ENCODE measurements at places on chromosomes 11 and 22.

GRCh38 chr11:31582697-31583096, 73.1 kb downstream of the ELP4 start:
- no peak for DNase-seq

GRCh38 chr11:15636521-15637089, 521.9 kb downstream of the INSC start:
- DNase-seq: no peak

DNA sequence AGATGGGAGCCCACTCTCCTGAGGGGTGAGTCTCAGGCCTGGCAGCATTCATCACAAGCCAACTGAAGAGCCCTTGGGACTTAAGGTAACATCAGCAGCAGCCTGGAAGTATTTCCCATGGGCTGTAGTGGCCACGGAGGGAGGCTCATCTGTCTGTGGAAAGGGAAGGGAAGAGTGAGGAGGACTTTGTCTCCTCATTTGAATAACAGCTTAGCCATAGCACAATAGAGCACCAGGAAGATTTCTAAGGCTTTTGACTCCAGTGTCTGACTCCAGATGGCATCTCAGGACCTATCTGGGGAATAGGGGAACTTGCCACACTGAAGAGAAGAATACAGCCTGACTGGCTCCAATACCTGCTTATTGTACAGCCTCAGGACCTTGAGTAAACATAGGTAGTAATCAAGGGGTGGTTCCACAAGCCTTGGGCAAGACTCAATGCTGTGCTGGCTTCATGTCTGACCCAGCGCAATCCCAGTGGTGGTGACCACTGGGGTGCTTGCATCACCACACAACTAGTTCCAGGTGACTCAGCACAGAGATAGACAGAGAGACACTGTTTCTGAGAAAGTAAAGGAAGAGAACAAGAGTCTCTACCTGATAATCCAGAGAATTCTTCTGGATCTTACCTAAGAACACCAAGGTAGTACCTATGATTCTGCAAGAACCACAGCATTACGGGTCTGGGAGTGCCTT, 510.5 kb upstream of the CCDC179 start:
- DNase-seq: no peak

- no peak for DNase-seq
Measured at GRCh38 chr22:29756341-29756740, 10.5 kb downstream of the ZMAT5 start.

DNA sequence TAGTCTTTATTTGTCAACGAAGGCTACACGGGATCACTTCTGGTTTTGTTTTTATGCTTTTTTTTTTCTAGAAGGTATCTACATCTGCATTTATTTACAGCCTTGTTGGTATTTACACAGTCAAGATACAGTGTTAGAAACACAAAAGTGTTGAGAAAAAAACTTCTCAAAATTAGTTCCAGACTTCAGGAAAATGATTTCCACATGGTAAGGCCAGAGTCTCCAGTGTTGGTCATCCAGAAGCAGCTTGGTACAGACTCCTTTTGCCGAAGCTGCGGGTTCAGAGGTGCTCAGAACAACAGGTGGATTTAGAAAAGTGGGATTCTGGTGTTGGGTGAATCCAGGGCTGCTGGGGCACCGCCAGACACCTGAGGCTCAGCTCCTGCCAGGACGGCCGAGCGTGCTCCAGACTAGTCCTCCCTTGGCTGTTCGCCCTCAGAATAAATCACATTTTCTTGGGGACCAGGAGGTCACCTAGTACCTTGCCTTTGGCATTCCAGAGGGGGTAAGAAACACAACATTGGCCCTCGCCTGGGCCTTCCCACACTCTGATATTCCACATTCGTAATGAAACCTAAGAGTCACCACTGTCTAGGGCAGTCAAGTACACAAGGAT, 78.7 kb upstream of the NARS2 start:
- no peak for DNase-seq

- DNase-seq: no peak
Measured at GRCh38 chr22:20811171-20811570, 37.3 kb downstream of the SERPIND1 start.

- DNase-seq: no peak
Measured at GRCh38 chr11:8016440-8016839, 29.3 kb downstream of the EIF3F start.

DNA sequence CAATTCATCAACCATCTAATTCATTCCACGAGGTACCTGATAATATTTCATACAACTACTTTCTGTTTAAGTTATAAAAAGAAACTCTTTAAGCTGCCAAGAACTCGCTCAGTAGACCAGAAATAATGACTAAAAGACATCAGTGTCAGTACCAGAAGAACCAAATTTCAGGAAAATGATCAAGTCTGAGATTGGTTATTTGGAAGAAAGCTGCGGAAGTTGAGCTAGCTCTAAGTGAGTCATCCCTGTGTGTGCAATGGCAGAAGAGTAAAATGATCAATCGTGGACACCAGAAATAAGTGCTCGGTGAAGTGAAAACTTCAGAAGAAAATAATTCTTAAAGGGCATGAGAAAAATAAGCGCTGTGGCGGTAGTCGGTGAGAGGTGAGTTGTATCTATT, 933.2 kb upstream of the CHORDC1 start:
- DNase-seq: no peak

DNA sequence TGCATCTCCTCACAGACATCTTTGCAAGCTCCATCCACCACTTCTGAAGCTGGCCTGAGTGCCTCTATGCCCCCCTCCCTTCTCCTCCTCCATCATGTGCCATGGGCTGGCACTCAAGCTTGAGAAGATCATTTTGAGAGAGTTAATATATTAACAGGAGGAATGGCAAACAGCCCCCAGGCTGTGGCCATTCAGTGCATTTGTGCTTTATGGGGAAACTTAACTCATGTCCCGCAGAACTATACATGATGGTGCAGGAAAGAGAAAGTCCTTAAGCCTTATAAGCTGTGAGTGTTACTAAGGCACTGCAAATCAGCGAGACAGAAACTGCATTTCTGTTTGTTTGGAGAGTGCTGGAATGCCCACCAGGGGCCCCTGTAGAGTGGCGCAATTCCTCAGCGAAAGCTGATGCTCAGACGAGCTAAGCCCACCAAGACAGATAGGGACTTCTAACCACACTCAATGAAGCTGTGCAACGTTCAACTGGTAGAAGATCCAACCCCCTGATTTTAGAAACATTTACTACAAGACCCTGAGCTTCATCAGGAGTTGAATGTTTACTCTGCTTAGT, 26.8 kb upstream of the PHLDA2 start:
- DNase-seq: no peak

DNA sequence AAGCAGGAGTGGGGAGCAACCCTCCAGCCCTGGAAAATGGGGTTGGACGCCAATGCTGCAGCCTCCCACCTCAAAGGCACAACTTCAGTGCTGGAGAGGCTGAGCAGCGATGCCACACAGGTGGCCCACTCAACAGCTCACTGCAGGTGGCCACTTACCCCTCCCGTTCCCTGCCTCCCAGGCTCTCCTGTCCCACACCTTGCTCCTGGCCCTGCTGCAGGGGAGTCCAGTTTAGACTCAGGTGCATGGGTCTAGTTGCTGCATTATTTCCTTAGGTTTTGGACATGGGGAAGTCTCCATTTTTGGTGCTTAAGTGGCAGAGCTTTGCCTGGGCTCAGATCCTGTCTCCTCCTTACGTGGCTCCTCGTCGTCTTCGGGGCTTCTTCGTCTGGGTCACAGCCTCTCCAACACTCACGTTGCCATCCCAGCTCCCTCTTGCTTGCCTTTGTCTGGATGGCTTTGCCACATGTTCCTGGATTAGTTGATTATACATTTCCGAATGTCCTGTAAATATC, 898.3 kb downstream of the BRD1 start:
- no peak for DNase-seq

- no peak for DNase-seq
Measured at GRCh38 chr11:108967571-108967970, 302.7 kb downstream of the DDX10 start.

GRCh38 chr11:23755769-23756168, 741.1 kb upstream of the LUZP2 start:
- no peak for DNase-seq

GRCh38 chr11:99565333-99565732, 544.6 kb downstream of the CNTN5 start:
- DNase-seq: no peak

GRCh38 chr11:115067900-115068530, 389.7 kb downstream of the NXPE2 start:
- DNase-seq: no peak

DNA sequence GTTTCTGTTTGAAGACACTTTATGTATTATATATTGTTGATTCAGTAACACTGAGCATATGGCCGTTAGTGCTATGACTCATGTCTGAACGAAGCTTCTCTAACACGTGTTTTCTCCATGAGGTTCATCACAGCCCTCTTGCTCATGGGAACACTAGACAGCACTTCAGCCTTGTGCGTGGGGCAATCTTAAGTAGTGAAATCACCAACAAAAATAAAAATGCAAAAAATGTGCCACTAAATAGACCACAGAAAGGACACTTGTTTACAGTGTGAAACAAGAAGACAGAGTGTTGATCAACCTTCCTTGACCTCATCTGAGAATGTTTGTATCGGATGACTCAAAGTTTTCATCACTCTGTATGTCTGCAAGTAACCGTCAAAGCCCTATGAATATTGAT, 94.5 kb downstream of the FDX1 start:
- peak; percentile 45 for DNase-seq

GRCh38 chr11:27421819-27422494, 50.6 kb downstream of the LGR4 start:
- DNase-seq: no peak

DNA sequence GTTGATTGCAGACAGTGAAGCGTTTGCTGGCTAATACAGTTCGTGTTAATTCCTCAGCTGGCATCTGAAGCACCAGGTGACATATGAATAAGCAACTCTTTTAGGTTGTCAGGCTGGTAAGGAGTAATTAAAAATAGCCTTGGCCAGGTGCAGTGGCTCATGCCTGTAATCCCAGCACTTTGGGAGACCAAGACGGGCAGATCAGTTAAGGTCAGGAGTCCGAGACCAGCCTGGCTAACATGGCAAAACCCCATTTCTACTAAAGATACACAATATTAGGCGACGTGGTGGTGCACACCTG, 74.9 kb downstream of the CECR2 start:
- no peak for DNase-seq

GRCh38 chr11:8806974-8807373, 104.0 kb upstream of the AKIP1 start:
- DNase-seq: no peak

DNA sequence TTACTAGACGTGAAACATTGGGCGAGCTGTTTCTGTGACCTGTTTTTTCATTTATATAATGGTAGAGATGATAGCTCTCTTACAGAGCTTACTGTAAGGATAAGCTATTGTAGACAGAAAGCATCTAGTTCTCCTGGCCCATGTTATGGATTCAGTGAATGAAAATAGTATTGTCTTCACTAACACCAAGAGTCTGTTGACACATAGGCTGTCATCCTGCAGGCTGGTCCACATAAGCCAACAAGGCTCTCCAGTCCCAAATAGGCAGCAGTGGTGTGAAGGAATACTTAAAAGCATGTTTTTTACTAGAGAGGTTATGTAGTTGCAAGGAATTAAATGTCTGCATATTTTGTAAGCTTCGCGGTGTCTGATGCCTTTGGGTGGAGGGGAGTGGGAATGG, 377.8 kb upstream of the CCDC90B start:
- DNase-seq: no peak

GRCh38 chr22:17954860-17955587, 69.3 kb downstream of the MICAL3 start:
- no peak for DNase-seq

DNA sequence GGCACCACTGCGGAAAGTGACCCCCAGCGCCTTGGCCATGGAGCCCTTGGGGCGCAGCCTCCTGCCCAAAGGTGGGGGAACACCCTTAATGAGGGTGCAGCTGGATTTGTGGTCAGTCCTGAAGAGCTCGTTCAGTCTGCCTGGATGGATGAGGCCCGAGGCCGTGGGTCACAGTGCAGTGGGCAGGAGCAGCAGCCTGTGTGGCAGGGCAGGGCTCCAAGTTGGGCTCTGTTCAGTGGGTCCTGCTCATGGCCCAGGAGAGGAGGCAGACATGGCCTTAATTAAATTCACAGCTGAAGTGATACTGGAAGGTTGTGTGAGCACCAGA, 33.3 kb downstream of the FAM83F start:
- no peak for DNase-seq

GRCh38 chr11:12090061-12090591, 20.3 kb upstream of the MICAL2 start:
- DNase-seq: no peak

- DNase-seq: no peak
Measured at GRCh38 chr11:47278769-47279168, 8.8 kb downstream of the MADD start.

GRCh38 chr11:95095858-95096587, 6.4 kb downstream of the ENDOD1 start:
- DNase-seq: peak; percentile 68

DNA sequence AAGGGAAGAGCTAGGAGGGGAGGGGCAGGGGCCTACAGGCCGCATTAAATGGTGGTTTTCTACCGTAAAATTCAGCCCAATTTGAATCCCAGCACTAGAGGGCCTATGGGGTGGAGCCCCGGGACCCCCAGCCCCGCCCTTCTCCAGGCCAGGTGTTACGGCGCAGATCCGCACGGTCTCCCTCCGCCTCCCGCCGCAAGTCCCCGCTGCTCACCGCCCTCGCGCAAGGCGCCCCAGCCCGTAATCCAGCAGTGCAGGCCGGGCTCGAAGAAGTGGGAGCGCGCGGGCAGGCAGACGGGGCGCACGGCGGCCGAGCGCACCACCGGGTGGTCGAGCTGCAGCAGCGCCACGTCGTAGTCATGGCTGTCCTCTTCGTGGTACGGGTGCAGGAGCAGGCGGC, 17.3 kb downstream of the KCTD17 start:
- DNase-seq: no peak

DNA sequence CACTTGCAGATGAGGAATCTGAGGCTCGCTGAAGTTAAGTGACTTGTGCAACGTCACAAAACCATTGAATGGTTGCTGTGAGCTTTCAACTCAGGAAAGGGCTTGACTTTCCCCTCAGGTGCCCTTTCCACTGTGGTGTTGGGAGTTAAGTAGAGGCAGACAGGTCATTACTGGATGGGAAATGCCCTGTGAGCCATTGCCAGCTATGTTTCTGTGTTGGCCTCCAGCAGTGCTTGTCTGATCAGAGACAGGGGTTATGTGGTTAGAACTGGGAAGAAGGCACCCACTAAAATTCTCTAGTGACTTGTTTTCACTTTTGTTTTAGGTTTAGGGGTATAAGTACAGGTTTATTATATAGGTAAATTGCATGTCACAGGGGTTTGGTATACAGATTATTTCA, 96.6 kb downstream of the FDX1 start:
- DNase-seq: no peak

GRCh38 chr11:86787656-86788055, 12.7 kb upstream of the PRSS23 start:
- no peak for DNase-seq
